ENCODE measurements at places on chromosomes 6 and 20.

DNA sequence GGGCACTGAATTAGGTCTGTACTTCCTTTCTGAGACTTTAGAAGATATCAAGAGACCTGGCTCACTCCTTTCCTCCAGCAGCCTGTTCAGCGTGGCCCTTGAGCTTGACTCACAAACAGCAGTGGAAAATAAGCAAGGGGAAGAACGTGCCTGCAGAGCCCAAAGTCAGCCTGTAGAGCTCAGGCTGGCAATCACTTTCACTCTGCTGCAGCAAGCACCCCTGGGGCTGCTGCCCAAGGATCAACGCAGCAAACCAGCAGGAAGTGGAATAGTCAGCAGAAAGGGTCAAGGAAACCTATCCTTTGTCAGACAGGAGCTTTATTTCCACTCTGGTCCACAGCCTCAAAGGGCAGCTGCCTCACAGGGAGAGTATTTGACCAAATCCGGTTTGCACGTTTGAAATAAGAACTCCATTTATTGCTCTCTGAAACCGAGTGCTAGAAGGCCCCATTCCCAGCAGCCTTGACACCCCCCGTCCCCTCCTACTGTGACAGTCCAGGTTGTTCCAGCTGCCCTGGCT, 77.4 kb downstream of the PRDM1 start:
- DNase-seq, result no peak

- no peak for DNase-seq
Measured at GRCh38 chr6:151285122-151285521, 45.4 kb downstream of the AKAP12 start.

GRCh38 chr20:1995531-1996310, 1.9 kb upstream of the PDYN start:
- DNase-seq, result no peak

- no peak for DNase-seq
Measured at GRCh38 chr6:74607934-74608333, 597.9 kb downstream of the COL12A1 start.
